ENCODE measurements at places on chromosomes 12 and 14. TPM values are rescaled to one million over a fixed set of nuclear protein-coding genes. Genes with fewer than 3 reads are reported as not detected.
A peak's percentile ranks its signal among the peaks of the same experiment; 100 is the strongest.

RD3L gene
- total RNA-seq = not detected

AQP2 gene
- total RNA-seq = not detected

TXNDC16 gene
- total RNA-seq = 5.8 TPM

ASCL1 gene
- total RNA-seq = 0.04 TPM

RERG gene
- total RNA-seq = 8.1 TPM

ITGB7 gene
- total RNA-seq = 0.80 TPM

DNA sequence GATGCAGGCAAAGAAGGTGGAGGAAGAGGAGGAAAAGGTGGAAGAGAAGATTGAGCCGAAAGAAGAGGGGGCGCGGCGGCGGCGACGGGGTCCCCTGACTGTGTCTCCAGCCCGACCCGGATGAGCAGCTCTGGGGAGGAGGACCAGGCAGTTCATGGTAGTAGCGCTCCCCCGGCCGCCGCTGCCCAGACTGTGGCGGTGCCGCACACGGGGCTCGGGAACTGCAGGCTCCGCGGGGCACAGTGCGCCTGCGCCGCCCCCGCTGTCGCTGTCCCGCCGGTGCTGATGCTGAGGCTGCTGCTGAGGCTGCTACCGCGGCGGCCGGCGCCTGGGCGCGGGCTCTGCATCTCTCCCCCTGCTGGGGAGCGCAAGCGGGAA, at the start of gene KCNH5:
Gene KCNH5, minus strand, starts transcription at position 225 of the 378 bp plus-strand sequence. CDS start 272 bp downstream, outside the sequence.
- H3K4me1 ChIP-seq = peaks cover 10% of the 10 kb centered on the region
- H3K4me3 ChIP-seq = peak within 1 kb of the TSS; percentile 22
- peak; percentile 53 for DNase-seq
- peaks cover 40% of the 10 kb centered on the region for H3K27me3 ChIP-seq

- H3K4me3 ChIP-seq = no peak overlapping the region
- H3K27ac ChIP-seq = no peak overlapping the region
- no peaks in the 10 kb centered on the region for H3K36me3 ChIP-seq
- peaks cover 2% of the 10 kb centered on the region for H3K4me1 ChIP-seq
- DNase-seq = no peak
Measured at GRCh38 chr14:75559451-75560222, 18.8 kb upstream of the FLVCR2 start.

GRCh38 chr14:105026033-105026785, 5.3 kb upstream of the CDCA4 start:
- no peak for DNase-seq
- H3K27ac ChIP-seq = no peak overlapping the region
- no peaks in the 10 kb centered on the region for H3K36me3 ChIP-seq
- no peak overlapping the region for H3K4me3 ChIP-seq
- H3K4me1 ChIP-seq = peaks cover 7% of the 10 kb centered on the region

DNA sequence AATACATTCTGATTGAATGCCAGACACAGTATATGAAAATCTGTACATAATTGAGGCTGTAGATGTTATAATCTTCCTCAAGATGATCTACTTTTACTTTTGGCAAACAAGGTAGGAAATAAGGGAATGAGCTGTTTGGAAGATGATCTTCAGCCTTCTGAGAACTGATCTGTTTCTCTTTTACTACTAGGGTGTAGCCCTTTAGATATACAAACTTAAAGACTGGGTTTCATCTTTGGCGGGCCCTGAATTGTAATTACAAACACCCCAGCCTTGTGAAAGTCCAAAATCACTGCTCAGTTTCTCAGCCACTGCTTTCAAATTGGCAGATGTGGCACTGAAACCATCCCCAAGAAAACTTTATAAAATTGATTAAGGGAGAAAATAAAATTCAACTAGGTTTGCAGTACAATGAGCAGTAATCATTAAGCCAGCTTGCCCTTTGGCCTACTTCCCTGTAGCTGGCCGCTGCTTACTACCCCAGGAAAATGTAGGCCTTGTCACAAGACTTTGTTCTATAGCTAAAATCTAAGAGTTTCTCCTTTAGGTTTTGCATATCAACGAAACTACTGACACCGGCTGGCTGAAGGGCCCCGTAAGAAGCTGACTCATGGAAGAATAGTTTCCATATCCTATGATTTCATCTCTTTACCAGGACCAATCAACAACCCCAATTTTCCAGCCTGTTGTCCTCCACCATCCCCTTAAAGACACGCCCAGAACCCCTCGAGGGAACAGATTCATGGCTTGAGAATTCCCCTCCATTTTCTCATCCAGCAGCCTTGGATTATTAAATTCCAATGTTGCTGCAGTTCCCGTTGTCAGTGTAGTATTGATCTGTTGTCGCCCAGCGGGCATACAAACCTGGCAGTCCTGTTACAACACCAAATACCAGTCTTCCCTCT, 210.8 kb downstream of the PCNX1 start:
- H3K4me1 ChIP-seq = no peaks in the 10 kb centered on the region
- H3K27me3 ChIP-seq = no peaks in the 10 kb centered on the region
- peak overlapping the region; percentile 26 for H3K27ac ChIP-seq

- peaks cover 12% of the 10 kb centered on the region for H3K4me1 ChIP-seq
- peaks cover 4% of the 10 kb centered on the region for H3K36me3 ChIP-seq
- DNase-seq = peak; percentile 35
- no peak overlapping the region for H3K27ac ChIP-seq
Measured at GRCh38 chr12:30753233-30753632, 1.5 kb downstream of the CAPRIN2 start.

DNA sequence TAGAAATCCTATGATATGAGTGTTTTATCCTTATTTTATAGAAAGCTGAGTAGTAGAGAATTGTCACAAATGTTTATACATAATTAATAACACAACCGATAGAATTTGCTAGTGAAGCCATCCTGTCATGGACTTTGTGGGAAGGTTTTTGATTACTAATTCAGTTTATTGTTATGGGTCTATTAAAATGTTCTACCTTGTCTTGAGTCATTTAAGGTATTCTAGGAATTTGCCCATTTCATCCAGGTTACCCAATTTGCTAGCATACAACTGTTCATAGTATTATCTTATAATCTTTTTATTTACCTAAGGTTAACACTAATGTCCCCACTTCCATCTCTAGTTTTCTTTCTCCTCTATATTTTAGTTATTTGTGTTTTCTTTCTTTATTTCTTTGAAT, 553.1 kb upstream of the ATXN7L3B start:
- no peak overlapping the region for H3K27ac ChIP-seq
- no peaks in the 10 kb centered on the region for H3K27me3 ChIP-seq
- H3K4me3 ChIP-seq = no peak overlapping the region
- no peak for DNase-seq
- no peaks in the 10 kb centered on the region for H3K4me1 ChIP-seq

GRCh38 chr12:29517264-29517663, 19.8 kb upstream of the OVCH1 start:
- H3K4me1 ChIP-seq = no peaks in the 10 kb centered on the region
- no peaks in the 10 kb centered on the region for H3K27me3 ChIP-seq
- no peak for DNase-seq

- no peak overlapping the region for H3K27ac ChIP-seq
- H3K27me3 ChIP-seq = no peaks in the 10 kb centered on the region
- DNase-seq = no peak
- no peaks in the 10 kb centered on the region for H3K4me1 ChIP-seq
- H3K4me3 ChIP-seq = no peak overlapping the region
- H3K36me3 ChIP-seq = peaks cover 18% of the 10 kb centered on the region
Measured at GRCh38 chr12:133203344-133204263, 22.3 kb downstream of the ZNF268 start.

DNA sequence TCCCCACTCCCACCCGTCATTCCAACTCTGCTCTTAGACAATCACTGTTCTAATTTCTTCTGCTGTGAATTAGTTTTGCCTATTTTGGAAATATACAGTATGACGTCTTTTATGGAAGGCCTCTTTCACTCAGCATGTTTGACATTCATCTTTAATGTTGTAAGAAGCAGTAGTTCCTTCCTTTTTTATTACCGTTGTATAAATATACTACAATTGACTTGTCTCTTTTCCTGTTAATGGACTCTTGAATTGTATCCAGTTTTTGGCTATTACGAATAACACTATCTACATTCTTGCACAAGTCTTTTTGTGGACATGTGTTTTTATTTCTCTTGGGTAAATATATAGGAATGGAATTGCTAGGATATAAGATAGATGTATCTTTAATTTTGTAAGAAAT, 4.9 kb upstream of the PMCH start:
- no peaks in the 10 kb centered on the region for H3K36me3 ChIP-seq
- H3K27me3 ChIP-seq = no peaks in the 10 kb centered on the region
- H3K27ac ChIP-seq = no peak overlapping the region
- H3K4me3 ChIP-seq = no peak overlapping the region

- no peak overlapping the region for H3K27ac ChIP-seq
- H3K4me1 ChIP-seq = peaks cover 52% of the 10 kb centered on the region
Measured at GRCh38 chr12:122865268-122866231, 30.3 kb downstream of the HIP1R start.

DNA sequence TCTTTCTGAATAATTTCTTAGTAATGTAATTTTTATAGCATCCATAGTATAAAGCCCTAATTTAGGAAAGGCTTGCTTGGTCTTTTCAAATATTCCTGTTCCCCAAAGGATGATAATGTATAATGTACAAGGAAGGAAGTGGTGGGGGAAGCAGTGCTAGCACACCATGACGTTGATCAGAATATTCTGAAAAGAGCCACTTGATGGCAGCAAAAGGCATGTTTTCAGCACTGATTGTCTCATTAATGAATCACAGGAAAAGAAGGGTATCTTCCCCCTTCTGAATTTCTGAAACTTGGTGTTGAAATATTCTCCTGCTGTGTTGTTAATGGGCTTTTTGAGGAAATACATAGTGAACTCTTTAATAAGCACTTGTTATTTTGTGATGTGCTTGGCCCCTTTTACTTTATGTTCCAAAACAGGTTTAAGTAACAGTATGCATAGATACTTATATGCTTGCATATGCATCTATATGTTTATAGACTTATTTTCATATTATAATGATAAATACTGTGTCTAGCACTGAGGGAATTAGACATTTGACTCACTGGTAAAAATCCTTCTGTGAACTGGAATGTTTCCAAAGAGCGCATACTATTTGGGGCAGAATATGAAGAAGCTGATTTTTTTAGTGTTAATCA, 122.0 kb downstream of the TMEM117 start:
- no peaks in the 10 kb centered on the region for H3K27me3 ChIP-seq
- H3K4me3 ChIP-seq = no peak overlapping the region
- no peaks in the 10 kb centered on the region for H3K36me3 ChIP-seq
- DNase-seq = peak; percentile 78
- no peak overlapping the region for H3K27ac ChIP-seq

DNA sequence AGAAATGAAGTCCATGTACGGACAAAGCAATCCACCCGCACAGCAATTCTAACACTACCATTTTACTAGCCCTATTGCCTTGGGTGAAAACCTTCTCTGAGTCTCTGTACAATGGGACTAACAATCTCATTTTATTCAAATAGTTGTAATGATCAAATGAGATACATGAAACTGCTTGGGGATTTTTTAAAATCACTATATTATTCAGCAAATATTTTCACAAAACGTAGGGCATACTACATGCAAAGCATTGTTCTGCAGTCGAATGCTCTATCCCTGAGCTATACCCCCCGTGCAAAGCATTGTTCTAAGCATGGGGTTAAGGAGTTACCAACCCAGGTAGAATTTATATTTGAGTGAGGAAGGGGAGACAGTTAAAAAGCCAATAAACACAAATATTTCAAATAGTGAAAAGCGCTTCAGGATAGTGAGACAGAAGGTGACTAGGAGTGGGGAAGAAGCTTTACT, 554 bp upstream of the ATF7 start:
- peaks cover 12% of the 10 kb centered on the region for H3K4me1 ChIP-seq
- H3K27me3 ChIP-seq = no peaks in the 10 kb centered on the region
- peak overlapping the region; percentile 97 for H3K27ac ChIP-seq
- DNase-seq = no peak

DNA sequence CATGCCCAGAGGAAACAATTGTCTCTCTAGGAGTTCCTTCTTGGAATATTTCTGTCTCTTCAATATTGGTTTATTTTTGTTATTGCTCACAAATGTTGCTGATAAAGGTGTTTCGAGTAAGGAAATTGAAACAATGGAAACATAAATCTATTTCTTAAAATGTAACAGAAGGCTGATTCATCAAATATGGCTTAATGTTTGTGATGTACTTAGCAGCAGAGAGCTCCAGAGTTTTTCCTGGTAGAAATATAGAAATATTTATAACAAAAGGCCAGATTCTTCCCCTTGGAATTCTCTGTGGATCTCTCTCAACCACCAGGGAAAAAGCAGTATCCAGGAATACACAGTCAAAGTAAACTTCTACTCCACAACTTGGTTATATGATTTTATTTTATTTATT, 149.2 kb upstream of the LRIG3 start:
- H3K4me1 ChIP-seq = peaks cover 2% of the 10 kb centered on the region
- H3K27ac ChIP-seq = peak overlapping the region; percentile 66
- peak; percentile 73 for DNase-seq
- H3K4me3 ChIP-seq = no peak overlapping the region
- no peaks in the 10 kb centered on the region for H3K36me3 ChIP-seq
- no peaks in the 10 kb centered on the region for H3K27me3 ChIP-seq

GRCh38 chr12:53399896-53400295, 19.9 kb downstream of the SP1 start:
- H3K27me3 ChIP-seq = no peaks in the 10 kb centered on the region
- no peak overlapping the region for H3K27ac ChIP-seq
- no peak overlapping the region for H3K4me3 ChIP-seq

GRCh38 chr12:18146363-18146762, 56.4 kb upstream of the RERGL start:
- H3K4me3 ChIP-seq = no peak overlapping the region
- no peak overlapping the region for H3K27ac ChIP-seq
- no peaks in the 10 kb centered on the region for H3K36me3 ChIP-seq

DNA sequence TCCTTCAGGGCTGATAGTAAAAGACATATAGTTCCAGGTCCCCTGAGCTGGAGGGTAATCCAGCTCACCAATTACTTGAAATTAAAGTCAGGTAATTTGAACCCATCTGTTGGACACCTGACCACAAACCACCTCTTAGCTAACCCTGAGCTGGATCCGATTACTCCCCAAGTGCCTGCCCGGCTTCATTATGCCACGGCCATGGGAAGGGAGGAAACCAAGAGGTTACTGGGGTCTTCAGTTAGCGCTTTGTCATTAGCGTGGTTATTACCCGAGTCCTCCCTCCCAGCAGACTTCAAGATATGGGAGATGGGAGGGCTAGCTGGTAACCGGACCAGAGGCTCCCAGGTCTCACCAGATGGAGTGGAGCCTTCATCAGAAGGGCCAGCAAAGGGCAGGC, 1071.4 kb downstream of the BCL11B start:
- no peaks in the 10 kb centered on the region for H3K36me3 ChIP-seq
- no peaks in the 10 kb centered on the region for H3K4me1 ChIP-seq
- H3K4me3 ChIP-seq = no peak overlapping the region
- H3K27me3 ChIP-seq = peaks cover 2% of the 10 kb centered on the region

GRCh38 chr12:20270557-20270956, 97.8 kb upstream of the PDE3A start:
- DNase-seq = peak; percentile 16

DNA sequence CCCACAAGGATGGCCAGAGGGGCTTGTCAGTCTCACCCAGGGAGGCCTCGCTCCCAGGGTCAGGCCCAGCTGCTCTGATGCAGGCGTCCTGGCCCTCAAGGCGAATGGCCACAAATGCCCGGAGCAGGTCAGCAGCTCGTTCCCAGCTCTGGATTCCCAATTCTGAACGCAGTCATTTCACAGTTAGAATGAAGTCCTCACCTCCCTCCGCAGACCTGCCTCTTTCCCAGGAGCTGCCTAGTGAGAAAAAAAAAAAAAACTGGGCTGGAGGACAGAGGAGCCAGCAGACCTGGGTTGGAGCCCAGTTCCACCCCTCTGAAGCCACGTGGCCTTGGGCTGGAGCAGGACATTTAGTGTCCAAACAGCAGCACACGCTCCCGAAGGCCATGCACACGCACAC, 62.2 kb upstream of the DIO3 start:
- H3K27ac ChIP-seq = no peak overlapping the region
- H3K36me3 ChIP-seq = no peaks in the 10 kb centered on the region
- H3K4me1 ChIP-seq = peaks cover 17% of the 10 kb centered on the region
- no peak for DNase-seq
